GM04503 (cell line): ENCODE measurements at places on chromosomes 12 and 14.

DNA sequence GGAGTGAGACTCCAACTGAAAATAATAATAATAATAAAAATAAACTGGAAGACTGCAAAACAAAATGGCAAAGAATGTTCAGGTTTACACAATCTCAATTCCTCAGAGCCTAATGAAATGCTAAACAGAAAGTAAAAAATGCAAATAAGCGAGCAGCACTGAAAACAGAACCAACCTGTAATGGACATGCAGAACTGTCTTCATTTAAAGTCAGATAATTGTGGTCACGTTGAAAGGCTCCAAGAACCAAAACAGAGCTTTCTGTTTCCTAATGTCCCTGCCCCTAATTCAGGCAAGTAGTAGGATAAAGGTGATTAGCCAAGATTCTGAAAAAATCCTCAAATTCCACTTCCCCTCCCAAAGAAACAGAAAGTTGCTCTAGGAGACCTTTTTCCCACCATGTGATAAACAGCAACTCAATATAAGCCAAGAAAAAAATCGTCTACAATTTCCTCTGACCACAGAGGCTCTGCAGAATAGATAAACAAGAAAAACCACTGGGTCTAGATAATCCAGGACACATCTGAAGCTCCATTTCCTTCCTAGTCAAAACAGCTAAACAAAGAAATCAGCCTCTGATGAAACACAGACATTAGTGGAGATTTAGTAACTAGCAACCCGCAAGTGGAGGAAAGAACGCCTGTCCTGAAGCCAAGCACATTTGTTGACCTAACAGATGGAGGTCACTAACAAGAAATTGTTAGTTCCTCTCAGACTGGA lies 3.0 kb downstream of the MIS18BP1 start:
- DNase-seq: peak; percentile 53

DNA sequence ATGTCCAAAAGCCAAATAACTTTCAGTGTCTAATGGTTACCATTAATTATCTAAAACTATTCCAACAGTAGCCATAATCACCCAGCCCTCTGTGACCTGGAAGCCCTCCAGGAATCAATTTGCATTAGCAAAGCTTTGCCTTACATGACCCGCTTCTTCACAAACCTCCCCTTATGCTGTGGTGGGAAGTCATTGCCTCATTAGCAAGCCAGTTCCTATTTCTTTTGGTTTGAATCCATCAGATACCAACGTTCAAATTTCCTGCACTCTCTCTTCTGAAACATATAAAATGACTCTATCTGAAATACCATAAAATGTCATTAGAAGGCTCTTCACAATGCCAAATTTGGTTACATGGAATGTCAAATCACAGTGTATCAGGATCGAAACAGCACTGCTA lies 268.3 kb upstream of the PRKD1 start:
- no peak for DNase-seq

DNA sequence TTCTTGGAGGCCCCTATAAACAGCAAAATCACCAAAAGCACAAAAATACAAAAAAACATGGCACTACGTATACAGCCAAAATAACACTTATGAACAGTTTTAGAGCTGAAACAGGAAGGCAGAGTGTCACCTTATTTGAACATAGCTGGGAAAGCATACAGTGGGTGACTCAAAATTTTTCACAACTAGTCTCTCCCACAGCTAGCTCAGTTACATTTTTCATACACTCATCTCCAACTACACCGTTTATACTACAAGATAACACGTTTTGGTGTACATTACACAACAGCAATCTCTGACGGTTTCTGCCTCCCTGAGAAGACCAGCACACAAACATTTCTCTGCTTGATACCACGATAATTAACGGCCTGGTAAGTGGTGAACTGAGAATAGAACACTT lies 2.9 kb downstream of the RAD52 start:
- no peak for DNase-seq

DNA sequence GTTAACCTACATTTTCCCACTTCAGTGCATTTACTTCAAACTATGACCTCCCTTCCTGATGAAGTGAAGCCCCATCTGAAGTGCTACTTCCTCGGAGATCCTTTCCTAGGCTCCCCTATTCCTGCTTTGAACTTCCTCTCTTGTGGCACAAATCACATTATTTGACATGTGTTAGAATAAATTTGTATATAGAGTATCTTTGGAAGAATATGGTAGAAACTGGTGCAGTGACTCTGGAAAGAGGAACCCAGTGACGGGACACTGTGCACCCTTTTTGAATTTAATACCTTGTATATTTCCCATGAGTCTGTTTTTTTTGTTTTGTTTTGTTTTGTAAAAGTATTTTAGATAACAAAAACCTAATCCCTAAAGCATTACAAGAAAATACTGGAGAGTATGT lies 66.4 kb upstream of the SRSF5 start:
- no peak for DNase-seq

DNA sequence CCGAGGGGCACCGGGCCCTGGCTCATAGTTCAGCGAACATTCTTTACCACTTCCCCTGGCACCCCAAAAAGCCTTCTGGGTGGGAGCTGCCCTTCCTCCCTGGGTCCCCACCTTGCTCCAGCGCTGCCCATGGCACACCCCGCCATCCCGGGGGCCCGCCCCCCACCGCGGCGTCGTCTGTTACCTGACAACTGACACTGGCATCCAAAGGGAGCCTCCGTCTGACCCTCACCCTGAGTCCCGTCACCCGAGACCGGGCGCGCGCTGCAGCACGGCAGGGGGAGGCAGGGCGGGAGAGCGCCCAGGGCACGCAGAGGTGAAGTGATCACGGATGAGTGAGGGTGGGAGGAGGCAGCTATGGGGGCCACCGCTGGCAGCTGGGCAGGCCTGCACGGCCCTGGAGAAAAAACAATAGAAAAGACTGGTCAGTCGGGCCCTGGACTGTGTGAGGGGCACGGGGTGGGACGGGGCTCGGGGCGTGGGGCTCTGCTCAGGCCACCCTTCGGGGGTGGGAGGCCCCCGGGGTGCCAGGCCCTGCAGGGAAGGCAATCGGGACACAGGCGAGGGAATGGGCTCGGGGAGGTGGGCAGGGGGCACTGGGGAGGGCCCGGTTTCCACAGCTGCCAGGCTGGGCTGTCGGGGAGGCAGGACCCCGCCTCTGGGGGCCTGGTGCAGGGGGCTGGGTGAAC lies 40.7 kb downstream of the BCL11B start:
- no peak for DNase-seq

DNA sequence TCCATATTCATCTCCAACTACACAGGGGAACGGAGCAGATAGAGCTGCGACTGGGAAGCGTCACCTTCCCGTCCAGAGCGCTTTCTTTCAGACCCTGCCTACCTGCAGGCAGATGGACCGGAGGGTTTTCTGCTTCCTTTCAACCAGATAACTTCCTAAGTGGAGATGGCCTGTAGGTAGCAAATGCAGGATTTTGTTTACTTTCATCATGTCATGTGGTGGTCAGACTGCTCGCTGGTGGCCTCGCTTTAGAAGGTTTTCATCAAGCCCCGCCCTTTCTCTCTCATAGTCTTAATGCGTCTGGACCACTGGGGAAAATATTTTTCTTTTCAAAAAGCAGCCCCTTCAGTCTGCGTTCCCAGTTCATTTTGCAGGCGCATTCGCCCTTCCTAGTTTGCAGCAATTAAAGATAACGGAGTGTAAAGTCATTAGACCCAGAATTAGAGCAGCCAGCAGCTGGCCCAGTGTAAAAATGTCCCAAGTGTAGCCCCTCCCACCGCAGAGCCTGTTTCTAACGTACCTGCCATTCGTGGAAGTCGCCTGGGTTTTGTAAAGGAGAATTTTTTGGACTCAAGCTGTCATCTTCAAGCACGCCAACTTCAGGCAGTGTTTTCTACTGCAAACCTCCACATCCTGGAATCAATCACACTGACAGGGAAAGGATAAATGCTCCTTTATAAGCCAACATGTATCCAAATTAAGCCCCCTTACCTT lies 68.9 kb downstream of the TESC start:
- DNase-seq: no peak

DNA sequence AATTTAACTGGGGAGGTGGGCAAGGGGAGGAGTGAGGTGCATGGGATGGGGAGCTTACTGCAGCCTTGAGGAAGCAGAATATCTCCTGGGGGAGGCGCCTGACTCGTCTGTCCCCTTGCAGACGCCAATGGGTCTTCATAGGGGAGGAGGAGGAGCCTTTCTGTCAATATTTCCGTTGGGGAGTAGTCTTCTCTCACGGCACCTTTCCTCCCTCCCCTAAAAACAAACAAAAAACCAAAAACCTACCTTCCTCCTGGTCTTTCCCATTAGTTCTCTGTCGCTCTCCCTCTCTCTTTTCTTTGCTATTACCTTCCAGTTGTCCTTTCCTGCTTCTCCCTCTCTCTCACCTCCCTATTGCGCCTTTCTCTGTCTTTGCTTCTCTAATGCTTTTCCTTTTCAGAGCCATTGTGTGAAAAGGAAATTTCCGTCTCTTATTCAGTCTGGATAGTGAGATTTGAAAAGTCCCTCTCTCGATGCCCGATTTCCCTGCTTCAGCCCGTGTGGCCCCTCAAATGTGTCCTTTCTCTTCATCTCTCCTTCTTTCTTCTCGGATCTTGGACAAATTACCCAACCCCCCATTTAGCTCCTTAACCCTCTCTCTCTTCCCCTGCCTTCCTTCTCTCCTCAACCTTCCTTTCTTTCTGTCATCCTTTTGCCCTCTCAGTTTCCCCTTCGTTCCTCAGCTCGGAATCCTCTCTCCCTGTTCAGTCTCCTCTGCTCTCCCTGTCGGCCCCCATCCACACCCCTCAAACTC lies 5.9 kb downstream of the GPR84 start:
- no peak for DNase-seq

- DNase-seq: no peak
These were observed 2.9 kb upstream of the CLBA1 start for GRCh38 chr14:104982548-104983230.

DNA sequence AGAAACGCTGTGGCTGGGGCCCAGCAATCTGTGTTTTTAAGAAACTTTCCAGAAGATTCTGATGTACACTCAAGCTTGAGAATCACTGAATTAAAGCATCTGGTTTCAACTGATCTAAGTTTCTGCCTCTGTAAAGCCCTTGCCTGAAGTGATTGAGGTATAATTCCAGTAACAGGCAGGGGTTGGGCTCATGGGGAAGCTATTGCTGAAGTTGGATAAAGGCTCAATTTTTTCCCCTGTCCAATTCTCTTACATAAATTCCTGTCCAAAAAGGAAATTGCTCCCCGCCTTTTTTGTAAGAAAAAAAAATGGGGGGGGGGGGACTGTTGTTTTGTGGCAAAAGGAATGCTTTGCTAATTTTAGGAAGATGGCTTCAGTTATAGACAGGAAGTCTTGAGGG lies 337.4 kb downstream of the NUAK1 start:
- DNase-seq: no peak
